ENCODE measurements at places on chromosomes 7 and 10.
A peak's percentile ranks its signal among the peaks of the same experiment; 100 is the strongest.

GRCh38 chr10:306007-306674 is 170.9 kb downstream of the ZMYND11 start:
- DNase-seq: no peak

DNA sequence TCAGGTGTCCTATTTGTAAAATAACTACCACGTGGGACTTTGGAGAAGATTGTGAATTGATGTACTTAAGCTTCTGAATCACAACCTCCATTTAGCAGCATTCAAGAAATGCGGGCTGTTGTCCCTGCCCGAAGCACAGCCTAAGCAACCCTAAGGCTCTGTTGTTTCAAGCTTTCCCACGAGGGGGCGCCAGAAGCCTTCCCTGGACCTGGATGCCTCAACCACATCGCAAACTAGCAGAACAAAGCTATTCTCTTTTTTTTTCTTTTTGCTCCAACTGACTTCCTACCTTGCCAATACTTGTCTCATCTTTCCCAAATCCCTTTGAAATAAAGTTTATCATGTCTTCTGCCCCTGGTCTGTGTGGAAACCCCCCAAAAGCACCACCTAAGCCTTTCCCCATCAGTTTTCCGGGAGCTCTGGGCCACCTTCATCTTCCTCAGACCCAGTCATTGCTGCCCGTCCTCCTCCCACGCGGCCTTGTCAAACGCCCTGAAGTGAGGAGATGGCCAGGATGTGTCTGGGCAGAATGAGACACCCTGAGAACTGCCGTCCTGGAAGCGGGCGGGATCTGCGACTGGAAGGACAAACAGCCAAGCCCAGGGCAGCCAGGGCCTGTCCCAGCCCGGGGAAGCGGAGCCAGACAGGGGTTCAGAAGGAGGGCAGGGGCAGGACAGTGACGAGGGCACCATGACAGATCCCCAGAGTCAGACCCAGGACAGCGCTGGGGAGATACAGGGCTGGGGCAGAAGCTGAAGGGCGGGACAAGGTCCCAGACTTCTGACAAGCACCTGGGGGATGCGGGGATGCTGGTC is 112.7 kb downstream of the SLIT1 start:
- peak; percentile 56 for DNase-seq

GRCh38 chr10:79242620-79243152 is 104.6 kb upstream of the PPIF start:
- peak; percentile 62 for DNase-seq

DNA sequence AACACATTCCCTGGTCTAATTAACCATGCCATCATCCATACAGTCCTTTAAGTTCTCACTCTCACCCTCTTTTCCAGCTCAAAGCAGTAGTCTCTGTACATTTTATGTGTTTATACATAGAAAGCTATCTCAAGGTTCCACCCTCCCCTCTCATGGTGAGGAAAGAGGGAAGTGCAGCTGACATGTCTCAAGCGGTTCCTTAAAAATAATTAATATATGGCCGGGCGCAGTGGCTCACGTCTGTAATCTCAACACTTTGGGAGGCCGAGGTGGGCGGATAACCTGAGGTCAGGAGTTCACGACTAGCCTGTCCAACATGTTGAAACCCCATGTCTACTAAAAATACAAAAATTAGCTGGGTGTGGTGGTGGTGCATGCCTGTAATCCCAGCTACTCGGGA is 36.7 kb downstream of the ZC3HAV1 start:
- DNase-seq: no peak

DNA sequence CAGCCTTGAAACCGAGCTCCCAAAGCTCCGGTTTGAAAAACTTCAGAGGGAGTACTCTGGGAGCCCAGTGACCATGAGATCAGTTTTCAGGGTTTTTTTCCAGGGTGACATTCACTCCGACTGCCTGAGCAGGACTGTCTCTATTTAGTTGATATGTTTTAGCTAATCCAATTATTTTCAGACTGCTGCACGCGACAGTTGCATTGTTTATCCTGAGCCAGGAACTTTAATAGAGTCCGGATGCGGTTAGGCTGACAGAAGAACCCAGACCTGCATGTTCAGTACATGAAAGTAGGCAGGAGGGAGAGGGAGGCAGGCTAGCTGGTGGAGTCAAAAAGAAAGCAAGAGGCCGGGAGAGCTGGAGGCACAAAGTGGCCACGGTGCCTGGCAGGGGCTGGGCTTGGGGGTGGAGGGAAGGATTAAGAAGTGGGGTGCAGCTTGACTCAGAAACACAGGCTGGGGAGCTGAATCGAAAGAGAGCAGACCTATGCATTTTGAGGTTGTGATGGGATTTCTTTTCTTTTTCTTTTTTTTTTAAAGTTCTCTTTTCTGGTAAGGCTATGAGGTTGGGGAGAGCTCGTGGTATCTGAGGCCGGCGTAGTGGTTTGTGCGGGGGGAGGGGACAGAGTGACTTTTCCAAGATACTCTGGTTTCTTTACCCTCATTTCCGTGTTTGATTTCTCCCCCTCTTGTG is 5.7 kb downstream of the GATA3 start:
- DNase-seq: no peak

- DNase-seq: no peak
Measured at GRCh38 chr10:71278691-71279588, 40.1 kb upstream of the SLC29A3 start.

- no peak for DNase-seq
Measured at GRCh38 chr7:96308253-96308949, 13.5 kb downstream of the SLC25A13 start.

GRCh38 chr10:112678987-112679386 is 232.0 kb downstream of the VTI1A start:
- no peak for DNase-seq

- peak; percentile 69 for DNase-seq
Measured at GRCh38 chr7:28808796-28809533, 149.2 kb downstream of the TRIL start.

DNA sequence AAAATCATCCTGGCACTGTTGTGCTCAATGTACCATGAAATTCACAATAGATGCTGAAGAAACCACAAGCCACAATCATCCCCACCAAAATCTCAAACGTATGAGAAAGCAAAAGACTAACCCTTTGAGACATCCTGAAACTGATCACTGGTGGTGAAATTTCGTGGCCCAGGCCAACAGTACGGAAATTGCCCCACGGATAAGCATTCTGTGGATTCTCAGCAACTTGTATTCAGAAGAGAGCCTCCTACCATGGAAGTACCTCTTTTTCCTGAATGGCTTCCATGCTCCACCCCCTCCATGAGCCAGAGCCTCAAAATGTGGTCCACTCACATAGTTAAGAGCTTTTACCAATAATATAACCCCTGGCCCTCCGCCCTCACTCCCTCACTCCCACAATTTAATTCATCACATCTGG is 163.9 kb upstream of the AUTS2 start:
- no peak for DNase-seq

- no peak for DNase-seq
Measured at GRCh38 chr7:10888861-10889260, 84.8 kb upstream of the PHF14 start.

GRCh38 chr10:35592441-35592840 is 12.7 kb upstream of the GJD4 start:
- DNase-seq: no peak

GRCh38 chr10:36761121-36761520 is 364.3 kb upstream of the ANKRD30A start:
- DNase-seq: no peak

- DNase-seq: no peak
Measured at GRCh38 chr10:21161647-21162046, 264.5 kb upstream of the NEBL start.
